D341Med (cell line): ENCODE measurements at places on chromosomes 7 and 10.

GRCh38 chr7:4202954-4203353, 479.1 kb upstream of the FOXK1 start:
- DNase-seq, result no peak

GRCh38 chr7:148883266-148884048, 634 bp downstream of the EZH2 start:
- DNase-seq, result peak; percentile 70

- no peak for DNase-seq
Measured at GRCh38 chr10:117929327-117930067, 117.2 kb downstream of the RAB11FIP2 start.

- DNase-seq, result no peak
Measured at GRCh38 chr7:123624527-123625183, 23.0 kb downstream of the ASB15 start.

GRCh38 chr10:17981766-17982380, 30.2 kb downstream of the SLC39A12 start:
- DNase-seq, result no peak

DNA sequence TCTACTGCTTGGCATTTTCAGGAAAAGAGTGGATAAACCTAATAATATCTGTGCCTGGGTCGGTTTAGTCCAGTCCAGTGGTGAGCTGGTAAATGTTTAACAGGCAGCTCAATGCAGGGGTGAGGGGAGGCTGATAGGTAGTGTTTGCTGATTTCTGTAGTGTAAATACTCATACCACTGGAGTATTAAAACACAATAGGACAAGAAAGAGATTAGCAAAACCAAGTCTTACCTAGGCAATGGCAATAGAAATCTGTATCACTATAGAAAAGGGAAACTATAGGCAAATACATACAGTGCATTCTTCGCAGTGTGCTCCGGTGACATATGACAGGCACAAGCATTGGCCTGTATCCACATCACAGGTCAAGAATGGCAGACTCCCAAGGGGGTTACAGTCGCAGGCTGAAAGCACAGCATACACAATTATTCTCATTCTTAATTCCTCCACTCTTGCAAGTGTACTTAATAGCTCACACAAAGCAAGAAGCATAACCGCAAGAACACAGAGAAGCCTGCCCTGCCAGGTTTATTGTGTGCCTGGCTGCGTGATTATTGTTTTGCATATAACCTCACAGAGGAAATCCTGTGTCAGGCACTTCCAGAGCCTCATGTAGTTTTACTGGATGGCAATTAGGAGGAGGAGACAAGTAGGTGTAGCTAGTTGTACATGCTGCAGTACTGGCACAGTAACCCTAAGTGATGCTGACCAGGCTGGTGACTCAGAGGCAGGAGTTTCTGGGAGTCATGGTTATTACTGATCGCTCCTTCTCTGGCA, 35.0 kb downstream of the LAMB4 start:
- DNase-seq, result no peak

GRCh38 chr10:115604627-115605026, 511.5 kb downstream of the ATRNL1 start:
- DNase-seq, result no peak
